ENCODE measurements at places on chromosomes 2 and 18.

GRCh38 chr2:193818801-193819499 is 1624.2 kb upstream of the TMEFF2 start:
- DNase-seq, result no peak

DNA sequence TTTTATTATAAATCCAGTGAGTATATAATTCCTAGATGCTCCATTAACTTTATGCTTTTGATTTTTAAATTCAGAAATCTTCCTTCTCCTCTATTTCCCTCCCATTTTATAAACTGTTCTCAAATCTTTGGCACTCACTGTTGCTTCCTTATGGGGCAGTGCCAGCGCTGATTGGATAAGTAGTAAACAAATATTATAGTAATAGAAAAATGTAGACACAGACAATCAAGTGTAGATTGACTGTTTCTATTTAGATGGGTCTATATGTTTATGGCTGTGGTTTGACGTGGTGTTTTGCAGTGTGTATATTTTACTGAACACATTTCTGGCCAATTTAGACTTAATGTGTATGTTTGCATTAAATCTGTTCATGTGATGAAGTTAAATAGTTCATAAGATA is 36.6 kb downstream of the LYPD6B start:
- no peak for DNase-seq

DNA sequence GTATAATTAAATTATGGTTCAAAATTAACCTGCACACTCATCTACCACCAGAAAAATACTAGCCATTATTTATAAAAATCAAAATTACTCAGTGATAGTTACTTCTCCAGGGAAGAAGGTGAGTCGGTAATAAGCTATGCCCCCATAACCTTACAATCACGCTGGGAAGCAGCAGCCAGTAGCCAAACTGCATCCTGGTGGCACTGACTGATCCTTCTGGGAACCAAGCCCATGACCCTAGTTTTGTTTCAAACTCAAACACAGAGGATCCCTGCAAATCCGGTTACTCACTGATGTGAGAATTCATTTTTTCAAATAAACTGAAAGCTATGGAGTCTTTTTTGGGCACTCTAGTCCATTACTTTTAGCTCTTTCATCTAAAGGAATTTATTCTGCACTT is 88.2 kb upstream of the VWC2L start:
- no peak for DNase-seq

DNA sequence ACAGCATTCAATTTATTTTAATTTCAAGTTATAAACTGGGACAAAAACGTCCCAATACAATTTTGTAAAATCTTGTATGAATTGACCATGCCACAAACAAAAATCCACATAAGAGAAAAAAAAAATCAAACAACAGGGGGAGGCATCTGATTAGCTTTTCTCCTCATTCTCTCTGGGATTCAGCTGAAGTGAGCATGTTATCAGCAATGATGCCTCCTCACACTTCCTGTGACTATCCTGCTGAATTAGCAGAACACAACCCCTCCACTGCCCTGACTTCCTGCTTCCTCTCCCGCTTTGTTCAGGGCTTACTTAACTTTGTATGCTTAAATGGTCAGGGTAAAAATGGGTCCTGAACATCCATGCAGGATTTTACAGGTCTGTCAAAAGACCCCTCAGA is 132.2 kb upstream of the ITGB6 start:
- DNase-seq, result no peak

GRCh38 chr18:46378864-46379207 is 274.7 kb downstream of the HAUS1 start:
- no peak for DNase-seq

GRCh38 chr2:104078431-104079157 is 775.3 kb upstream of the POU3F3 start:
- no peak for DNase-seq

- no peak for DNase-seq
These were observed 185.7 kb upstream of the KLHL29 start for GRCh38 chr2:23199115-23199918.

DNA sequence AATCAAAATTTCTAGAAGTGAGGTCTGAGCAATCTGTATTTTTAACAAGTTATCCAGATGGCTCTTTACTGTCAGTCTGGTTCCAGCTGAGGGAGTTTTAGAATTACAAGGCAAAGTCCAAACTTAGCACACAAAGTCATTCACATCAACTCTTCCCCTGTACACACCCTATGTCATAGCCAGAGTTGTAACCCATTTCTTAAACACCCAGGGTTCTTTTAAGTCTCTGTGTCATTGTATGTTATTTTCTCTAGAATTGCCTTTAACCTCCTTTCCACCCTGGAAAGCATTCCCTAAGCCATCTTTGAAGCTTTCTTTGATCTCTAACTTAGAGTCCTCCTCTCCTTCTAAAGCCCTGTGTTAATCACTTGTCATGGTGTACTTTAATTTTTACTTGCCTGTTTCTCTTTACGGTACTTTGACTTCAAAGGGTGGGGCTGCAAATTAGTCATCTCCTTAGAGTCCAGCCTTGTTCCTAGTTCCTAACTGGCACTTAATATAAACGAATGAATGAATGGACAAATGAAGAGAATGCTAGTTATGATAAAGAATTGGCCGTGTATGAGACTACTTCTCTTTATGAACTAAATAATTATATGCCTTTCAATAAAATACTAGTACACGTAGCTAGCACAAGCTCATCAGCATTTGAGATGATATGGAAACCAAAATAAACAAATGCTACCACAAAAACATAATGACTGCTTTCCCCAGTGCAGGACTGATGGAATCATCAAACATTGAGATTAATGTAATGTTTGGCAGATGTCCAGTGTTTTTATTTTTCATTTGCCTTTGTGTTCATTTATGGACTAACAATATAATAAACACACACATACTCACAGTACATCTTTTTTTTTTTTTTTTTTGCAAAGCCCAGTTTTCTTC is 11.9 kb upstream of the ACTR3 start:
- DNase-seq, result no peak

- DNase-seq, result no peak
These were observed 7.6 kb upstream of the MSTN start for GRCh38 chr2:190069936-190070696.

GRCh38 chr18:2316751-2317696 is 254.3 kb downstream of the METTL4 start:
- no peak for DNase-seq

GRCh38 chr2:113182471-113183260 is 8.9 kb downstream of the PSD4 start:
- no peak for DNase-seq

DNA sequence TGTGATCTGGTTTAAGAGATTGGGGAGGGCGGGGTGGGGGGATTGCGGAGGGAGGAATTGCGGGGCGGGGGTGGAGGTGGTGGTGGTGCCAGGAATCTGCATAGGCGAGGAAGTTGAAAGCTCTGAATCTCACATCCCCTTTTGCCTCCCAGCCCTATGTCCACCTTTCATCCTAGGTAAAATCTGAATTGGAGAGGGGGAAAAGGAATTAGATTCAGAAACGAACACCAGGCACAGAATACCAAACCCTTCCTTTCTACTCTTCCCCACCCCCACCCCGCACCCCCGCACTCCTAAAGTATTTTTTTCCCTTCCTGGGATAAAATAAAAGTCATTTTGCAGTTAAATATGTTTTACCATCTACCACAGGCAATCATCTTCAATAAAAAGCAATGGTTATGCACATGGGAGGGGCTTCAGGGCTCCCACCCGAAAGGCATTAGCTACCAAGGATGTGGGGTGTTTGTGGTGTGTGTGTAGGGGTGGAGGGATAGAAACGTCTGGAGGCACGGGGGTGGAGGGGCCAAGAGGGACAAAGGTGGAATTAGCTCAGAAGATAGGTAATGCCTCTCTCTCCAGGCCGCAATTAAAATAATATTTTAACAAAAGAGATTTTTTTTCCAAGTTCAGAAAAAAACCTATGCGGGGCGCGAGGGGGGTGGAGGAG is 1.8 kb downstream of the IGFBP5 start:
- no peak for DNase-seq

- no peak for DNase-seq
These were observed 107.6 kb downstream of the TMEM17 start for GRCh38 chr2:62398356-62398755.

DNA sequence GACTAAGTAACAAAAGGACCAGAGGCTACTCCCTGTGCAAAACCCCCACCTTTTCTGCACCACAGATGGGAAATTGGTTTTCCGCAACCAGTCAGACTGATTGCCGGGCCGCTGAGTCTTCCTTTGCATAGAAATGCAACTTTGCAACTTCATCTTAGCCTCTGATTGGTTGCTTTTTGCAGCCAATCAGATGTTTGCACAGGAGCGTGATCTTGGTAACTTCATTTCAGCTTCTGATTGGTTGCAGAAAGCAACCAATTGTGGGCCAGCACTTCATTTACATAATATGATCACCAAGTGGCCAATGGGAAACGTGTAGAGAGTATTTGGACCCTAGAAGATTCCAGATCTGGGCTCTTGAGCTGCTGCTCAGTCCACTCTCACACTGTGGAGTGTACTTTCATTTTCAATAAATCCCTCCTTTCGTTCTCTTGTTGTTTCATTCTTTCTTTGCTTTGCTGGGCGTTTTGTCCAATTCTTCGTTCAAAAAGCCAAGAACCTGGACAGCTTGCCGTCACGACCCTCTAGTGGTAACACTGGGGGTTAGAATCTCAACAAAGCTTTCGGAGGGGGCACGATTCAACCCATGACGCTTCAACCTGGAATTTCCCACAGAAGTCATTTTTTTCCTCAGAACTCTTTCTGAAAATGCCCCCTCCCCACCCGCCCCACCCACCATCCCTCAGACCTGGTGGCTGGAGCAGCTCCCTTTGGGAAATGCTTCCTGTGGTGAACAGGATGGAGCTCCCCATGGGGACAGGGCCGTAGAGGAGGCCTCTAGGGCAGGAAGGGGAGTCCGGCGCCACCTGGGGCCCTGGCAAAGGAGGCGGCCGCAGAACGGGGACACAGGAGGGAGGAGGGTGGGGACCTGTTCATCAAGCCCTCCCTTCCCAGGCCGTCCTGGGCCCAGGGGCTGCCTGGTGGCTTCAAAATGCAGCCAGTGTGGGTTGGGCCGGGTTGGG is 31.8 kb upstream of the KCNF1 start:
- DNase-seq, result no peak

GRCh38 chr2:226847090-226847489 is 11.2 kb downstream of the RHBDD1 start:
- no peak for DNase-seq

- DNase-seq, result no peak
These were observed 204.8 kb upstream of the GALNT5 start for GRCh38 chr2:157052685-157053224.

DNA sequence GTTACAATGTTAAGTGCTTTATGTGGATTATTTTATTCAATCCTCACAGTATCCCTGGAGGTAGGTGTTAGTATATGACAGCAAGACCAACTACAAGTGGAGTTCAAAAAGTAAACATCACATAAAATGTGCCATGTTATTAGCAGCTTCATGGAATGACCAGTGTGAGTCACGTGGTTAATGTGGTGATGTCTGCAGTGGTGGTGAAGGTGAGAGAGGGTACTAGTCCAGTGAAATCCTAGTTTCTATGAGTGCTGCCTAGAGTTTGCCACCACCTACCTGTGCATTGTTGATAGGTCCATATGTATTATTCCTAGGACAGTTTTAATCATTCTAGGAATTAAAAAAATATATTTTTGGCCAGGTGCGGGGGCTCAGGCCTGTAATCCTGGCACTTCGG is 865.2 kb upstream of the DDX18 start:
- no peak for DNase-seq

DNA sequence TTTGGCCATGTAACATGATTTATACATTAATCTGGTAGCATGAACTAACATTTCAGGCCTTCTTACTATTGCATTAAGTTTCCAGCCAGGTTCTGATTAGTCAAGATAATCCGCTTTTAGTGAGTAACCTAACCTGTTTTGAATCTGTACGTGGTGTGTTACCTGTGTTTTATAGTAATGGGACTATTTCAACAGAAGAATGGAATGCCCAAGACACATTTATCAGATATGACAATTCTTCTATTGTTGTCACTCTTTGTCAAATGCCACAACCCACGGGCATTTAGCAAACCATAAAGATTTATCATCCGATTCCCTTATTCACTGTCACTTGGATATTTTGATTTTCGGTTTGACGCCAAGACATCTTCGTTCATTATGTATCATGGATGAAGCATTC is 117.9 kb downstream of the ETAA1 start:
- no peak for DNase-seq

- no peak for DNase-seq
These were observed 46.8 kb upstream of the WIPF1 start for GRCh38 chr2:174644406-174644805.

- DNase-seq, result no peak
These were observed 10.5 kb downstream of the ATG16L1 start for GRCh38 chr2:233261819-233262555.

DNA sequence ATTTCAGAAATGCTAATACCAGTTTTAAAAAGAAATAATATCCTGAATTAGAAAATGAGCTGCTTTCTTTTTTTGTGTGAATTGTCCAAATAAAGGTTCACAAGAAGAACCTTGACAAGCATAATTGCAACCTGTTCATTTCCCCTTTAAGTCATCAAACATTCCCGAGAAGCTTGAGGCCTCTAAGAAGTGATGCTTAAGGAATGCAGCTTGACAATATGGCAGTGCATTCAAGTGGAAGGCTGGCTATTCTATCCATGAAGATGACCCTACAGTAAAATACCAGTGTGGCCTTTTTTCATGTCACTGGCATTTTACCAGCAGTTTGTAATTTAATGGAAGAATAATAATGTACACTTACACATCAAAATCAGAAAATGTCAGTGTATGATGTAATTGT is 216.7 kb downstream of the CTNNA2 start:
- no peak for DNase-seq

- no peak for DNase-seq
These were observed 30.7 kb downstream of the METTL4 start for GRCh38 chr18:2540575-2540974.

DNA sequence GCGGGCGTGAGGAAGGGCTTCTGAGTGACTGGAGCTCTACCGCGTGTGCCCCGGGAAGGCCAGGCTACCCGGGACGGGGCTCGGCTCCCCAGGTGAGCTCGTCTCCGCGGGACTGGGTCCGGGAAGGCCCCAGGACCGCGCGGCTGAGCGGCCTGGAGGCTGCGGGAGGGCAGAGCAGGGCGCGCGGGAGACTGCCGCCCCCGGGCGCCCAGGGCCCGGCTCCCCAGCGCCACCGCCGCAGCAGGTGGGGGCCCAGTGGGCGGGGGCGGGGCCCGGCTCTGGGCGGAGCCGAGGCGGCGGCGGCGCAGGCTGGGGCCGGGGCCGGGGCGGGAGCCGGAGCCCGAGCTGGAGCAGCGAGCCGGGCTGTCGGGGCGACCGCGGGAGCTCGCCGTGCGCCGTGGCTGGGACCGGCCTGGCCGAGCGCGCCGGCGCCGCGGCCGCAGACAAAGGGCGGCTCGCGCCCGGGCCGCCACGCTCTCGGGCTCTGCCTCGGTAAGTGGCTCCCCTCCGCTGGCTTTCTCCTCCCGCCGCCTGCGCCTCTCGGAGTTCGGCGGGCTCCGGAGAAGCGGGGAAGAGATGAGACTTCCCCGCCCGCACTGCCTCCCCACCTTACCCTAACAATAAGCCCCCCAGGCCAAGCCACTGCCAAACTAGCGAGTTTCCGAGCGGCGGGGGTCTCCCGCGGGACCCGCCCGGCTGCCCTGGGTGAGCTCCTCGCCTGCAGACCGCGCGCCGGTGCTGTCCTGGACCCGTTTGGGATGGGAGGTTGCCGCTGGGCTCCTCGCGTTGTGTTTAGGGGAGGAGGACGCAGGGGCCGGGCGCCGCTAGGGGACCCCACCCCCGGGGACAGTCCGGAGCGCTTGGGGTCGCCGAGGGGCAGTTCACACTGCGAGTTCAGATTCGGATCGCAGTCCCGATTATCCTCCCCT is at the start of gene MAPK4:
TSS of gene MAPK4 (plus strand) at position 336 of the 929 bp plus-strand sequence. CDS start 103,872 bp downstream, outside the sequence.
- peak; percentile 59 for DNase-seq

All from left ventricle myocardium inferior (tissue), 1 donor.